Stimulated activated CD8-positive, alpha-beta memory T cell treated with anti-CD3 and anti-CD28 coated beads, Interleukin-7, amount 100 ng/mL, for 48 hours (primary cell): ENCODE measurements at places on chromosomes 2 and 18.

- peak; percentile 38 for DNase-seq
Measured at GRCh38 chr18:74139888-74140287, 7.7 kb downstream of the FBXO15 start.

- DNase-seq, result no peak
Measured at GRCh38 chr18:54776282-54776977, 51.8 kb upstream of the RAB27B start.

DNA sequence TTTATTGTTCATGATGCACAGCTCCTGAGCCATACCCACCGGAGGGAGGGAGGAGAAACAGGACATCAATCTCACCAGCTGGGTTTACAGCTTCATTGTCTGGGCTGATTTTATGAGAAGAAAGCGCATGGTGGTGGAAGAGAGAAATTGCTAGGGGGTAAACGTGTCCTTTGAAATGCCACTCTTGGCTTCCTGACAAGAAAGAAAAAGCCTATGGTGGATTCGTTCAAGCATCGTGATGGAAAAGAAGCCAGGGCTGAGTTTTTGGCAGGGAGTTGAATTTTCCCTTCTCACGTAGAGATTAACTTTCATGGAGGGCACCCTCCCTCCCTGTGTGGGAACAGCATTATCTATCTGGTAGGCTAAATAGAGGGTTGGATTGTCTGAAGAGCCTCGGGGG, 502.0 kb downstream of the SLC4A3 start:
- DNase-seq, result no peak

GRCh38 chr18:12254136-12254819, at the start of gene CIDEA:
Gene CIDEA (plus strand): TSS chr18:12254361. CDS start chr18:12254384, 23 bp downstream.
- DNase-seq, result no peak

DNA sequence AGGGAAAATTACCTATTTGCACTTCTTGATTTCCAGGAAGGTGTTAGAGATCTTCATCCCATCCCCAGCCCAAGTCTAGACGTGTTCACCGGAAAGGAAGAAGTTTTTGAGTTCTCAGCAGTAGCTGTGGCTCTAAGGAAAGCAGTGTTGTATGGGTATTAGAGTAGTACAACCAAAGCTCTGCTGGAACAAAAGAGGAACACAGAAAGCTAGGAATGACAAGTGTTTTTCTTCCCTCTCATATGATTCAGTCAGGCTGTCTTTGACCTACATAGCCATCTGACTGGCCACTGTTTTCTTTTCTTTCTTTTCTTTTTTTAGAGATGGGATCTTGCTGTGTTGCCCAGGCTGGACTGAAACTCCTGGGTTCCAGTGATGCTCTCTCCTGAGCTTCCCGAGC, 82.7 kb upstream of the SLC39A10 start:
- DNase-seq, result no peak

DNA sequence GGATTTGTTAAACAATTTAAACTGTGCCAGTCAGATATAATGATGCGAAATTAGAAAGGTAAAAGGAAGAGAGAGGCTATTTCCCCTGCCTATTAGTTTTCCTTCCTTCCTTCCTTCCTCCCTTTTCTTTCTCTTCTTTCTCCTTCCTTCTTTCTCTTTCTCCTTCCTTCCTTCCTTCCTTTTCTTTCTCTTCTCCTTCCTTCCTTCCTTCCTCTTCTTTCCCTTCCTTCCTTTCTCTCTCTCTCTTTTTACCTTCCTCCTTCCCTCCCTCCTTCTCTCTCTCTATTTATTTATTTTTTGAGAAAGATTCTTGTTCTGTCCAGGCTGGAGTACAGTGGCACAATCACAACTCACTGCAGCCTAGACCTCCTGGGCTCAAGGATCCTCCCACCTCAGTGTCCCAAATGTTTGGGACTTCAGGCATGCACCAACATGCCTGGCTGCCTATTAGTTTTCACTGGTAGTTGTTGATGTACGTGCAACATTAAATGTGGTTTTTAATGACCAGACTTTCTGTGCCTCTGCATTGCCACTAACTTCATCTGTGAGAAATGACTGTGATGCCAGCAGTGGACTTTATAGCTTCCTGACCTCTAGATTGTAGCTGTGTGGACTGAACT, 48.7 kb upstream of the NFE2L2 start:
- no peak for DNase-seq

- DNase-seq, result no peak
Measured at GRCh38 chr2:167844714-167845530, 402.5 kb downstream of the STK39 start.

DNA sequence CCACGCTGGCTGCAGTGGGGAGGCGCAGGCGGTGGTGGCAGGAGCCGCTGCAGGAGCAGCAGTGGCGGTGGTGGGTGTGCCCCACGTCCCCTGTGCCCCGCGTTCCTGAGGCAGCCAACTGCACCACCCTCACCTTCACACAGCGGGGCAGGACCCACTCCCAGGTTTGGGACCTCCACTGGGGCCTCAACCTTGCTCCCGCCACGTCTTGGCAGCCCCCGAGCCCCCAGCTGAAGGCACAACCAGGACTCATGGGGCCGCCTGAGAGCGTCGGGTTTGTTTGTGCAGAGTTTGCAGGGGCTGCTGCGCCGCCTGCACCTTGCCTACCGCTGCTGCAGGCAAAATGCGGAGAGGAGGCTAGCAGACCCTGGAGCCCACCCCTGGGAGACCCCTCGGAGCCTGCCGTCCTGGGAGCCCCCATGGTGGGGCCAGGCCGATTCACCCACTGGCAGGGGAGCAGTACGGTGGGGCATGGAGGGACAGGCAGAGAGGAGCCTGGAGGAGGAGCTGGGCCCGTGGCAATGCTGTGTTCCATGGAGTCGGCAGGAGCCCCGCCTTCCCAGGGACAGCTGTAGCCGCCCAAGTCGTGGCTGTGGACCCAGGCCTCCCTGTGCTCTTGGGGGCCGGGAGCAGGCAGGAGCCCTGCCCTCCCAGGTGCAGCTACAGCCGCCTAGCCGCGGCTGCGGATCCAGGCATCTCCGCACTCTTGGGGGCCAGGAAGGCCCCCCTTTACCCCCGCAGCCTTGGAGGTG, 14.7 kb upstream of the EML6 start:
- no peak for DNase-seq

- DNase-seq, result no peak
Measured at GRCh38 chr2:227106845-227107759, 56.9 kb downstream of the COL4A4 start.

GRCh38 chr18:52537261-52537660, 197.3 kb downstream of the DCC start:
- DNase-seq, result no peak

GRCh38 chr2:127175751-127176354, 44.2 kb downstream of the CYP27C1 start:
- DNase-seq, result no peak
